ENCODE measurements at places on chromosomes 6 and 20.

DNA sequence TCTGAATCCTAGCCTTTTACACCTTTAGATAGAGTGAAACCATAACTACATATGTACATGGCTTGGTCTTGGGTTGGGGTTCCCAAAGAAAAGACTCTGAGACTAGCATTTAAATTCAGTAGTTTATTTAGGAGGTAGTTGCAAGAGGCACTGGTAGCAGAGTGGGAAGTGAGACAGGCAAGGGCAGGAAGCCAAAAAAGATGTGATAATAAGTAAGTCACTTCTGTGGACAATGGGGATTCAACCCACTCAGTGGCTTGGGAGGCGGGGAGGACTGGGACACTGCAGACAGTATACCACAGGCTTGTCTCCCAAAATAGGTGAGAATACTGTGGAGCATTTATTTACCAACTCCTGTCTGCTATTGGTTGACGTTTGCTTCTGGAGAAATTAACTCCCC is 131.9 kb downstream of the SLC24A3 start:
- no peak for DNase-seq

DNA sequence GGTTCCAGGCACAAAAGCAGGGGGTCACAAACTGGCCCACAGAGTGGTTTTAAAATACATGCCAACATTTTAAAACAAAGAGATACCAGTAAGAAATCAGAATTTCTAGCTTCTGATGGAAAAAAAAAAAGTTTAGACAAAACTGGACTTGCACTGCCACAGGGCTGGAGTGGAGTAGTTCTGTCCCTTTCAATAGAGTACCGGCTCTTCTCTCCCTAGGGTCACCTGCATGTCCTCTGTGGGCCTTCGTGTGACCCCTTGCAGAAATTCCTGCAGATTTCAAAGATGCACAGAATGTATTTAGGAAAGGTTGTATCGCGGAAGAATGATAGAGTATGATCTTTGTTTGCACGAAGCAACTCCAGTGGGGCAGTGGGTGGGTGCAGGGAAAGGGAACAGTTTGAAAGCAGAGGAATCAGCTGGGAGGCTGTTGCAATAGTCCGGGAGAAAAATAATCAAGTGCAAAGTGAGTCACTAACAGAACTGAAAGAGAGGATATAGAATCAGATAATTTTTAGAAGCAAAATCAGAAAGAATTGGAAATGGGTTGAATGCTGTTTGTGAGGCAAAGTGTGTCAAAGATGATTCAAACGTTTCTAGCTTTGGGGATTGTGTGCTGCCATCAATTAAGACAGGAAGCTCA is 97.3 kb upstream of the STXBP5 start:
- DNase-seq = no peak

- no peak for DNase-seq
These were observed 511 bp upstream of the CLIC1 start for GRCh38 chr6:31736768-31737314.

DNA sequence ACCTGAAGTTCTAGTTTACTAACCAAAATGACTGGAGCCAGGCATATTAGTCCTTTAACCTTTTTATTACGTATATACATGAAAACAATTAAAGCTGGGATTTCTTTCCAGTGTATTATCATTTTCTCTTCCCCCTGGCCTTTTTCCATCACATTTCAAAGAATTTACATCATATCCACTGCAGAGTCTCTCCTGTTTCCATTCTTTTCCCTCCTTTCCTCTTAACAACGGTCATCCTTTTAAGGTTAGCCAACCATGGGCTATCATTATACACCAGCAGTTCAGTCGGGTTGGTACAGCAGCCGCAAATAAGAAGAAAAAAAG is 104.6 kb downstream of the TFAP2A start:
- DNase-seq = no peak

GRCh38 chr6:87341899-87342298 is 2.7 kb upstream of the C6orf163 start:
- DNase-seq = no peak

- DNase-seq = no peak
These were observed 73.6 kb downstream of the MDGA1 start for GRCh38 chr6:37624121-37624520.

- DNase-seq = no peak
These were observed 658.8 kb upstream of the CHD6 start for GRCh38 chr20:42276718-42277602.

DNA sequence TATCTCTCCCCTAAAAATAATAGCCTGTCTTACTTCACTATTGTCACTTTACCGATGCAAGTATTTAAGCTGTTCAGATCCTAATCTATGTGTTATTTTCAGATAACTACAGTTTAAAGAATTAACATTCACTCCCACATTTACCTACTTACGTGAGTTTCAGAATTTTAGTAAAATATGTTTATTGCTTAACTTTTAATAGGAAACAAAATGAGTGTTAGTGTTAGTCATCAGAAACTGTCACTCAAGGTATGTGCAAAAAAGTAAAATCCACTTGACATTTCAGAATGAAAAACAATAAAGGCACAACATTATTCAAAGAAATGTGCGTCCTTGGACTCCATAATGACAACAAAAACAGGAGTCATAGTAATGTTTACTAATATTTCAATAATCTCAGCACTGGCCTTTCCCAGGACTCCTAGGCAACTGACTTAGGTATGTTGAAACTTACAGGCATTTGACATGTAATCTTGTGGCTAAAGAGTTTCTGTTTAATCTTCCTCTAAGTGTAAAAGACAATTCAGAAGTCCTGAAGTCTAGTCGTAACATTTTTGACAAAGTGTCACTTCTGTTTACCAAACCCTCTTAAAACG is 4.5 kb downstream of the ATXN1 start:
- DNase-seq = no peak

- DNase-seq = no peak
These were observed 64.0 kb downstream of the ARHGAP18 start for GRCh38 chr6:129645830-129646579.

DNA sequence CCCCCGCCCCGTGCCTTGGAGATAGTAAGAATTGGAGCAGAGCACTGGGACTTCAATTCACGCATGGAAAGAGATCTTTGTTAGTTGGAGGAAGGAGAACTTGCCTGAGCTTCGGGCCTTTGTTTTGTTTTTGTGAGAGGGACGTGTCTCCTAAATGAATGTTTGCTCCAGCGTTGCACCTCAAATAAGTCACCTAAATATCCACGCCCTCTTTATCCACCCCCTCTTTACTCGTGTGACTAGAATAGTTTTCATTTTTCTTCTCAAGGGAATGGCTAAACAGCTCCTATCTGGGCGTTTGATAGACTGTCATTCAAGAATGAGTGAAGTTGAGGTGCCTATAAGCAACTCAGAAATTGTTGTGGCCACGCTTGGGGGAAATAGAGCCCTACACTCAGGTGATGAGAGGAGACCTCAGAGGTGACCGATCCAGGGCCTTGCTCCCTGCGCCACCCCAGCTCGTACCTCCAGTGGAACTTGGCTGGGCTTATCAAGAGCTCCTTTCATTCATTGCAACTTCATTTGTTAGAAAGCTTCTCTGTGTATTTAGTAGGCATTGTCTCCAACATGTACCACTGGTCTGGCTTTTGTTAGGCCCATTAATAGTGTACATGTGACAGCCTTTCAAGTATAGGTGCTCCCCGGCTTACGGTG is 861 bp downstream of the PCMTD2 start:
- DNase-seq = no peak

GRCh38 chr6:106617857-106618256 is 11.4 kb downstream of the RTN4IP1 start:
- no peak for DNase-seq

DNA sequence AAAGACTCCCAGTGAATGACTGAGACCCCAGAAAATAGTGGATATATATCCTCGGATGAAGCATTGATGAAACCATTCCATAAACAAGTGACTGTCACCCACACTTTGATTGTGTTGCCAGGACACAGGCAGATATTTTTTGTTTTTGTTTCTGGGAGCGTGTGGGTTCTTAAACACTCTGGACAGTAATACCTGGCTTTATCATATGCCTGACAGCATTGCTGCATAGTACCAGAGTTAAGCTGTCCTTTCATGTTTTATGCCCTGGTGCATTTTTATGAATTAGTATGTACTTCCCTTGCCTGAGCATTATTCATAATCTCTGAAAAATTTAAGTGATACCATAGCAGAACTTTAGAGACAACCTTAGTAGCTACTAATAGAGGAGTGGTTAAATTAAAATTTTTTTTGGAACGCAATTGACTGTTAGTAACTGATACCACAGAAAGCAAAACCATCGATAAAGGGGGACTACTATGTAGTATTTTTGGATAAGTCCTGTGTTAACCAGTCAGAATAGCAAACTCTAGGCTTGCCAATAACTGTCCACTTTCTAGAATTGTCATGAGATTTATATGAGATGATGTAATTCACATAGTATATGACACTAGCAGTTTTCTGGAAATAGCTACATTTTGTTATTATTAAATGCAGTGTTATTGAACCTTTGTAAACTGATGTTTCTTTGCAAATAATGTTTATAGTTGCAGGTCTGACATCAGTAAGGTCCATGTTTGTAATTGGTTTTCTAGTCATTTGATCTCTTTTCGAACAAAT is 30.4 kb downstream of the SENP6 start:
- DNase-seq = no peak

GRCh38 chr20:50309280-50309763 is 118.7 kb downstream of the CEBPB start:
- no peak for DNase-seq

GRCh38 chr6:3336066-3336786 is 77.5 kb downstream of the PSMG4 start:
- no peak for DNase-seq

- DNase-seq = no peak
These were observed 219.8 kb downstream of the HIVEP2 start for GRCh38 chr6:142725024-142725770.

DNA sequence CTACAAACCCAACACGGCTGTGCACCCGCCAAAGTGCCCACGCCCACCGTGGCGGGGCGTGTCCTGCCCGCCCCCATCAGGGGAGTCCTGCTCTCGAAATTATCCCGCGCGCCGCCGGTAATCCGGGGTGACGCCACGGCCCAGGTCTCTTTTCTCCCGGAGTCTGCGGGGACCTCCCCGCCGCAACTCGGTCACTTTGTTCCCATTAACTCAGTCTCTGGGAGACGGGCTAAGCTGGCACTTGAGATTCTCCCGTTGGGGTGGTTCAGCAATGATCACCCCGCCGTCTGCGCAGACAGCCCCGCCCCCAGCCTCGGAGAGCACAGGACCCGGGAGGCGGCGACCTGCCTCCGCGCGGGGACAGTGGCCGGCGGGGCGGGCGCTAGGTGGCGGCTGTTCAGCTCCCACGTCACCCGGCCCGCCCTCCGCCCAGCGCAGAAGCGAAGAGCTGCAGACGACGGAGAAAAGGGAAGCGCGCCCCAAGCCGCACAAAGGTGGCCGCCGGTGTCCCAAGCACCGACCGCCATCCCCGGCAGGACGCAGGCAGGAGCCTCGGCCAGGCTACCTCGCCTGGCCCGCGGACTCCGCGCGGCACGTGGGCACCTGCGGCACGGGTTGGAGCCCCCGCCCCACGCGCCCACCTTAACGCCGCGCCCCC is 31.5 kb downstream of the SF3B5 start:
- DNase-seq = peak; percentile 74

- no peak for DNase-seq
These were observed 241.8 kb upstream of the SULF2 start for GRCh38 chr20:48026981-48027592.

DNA sequence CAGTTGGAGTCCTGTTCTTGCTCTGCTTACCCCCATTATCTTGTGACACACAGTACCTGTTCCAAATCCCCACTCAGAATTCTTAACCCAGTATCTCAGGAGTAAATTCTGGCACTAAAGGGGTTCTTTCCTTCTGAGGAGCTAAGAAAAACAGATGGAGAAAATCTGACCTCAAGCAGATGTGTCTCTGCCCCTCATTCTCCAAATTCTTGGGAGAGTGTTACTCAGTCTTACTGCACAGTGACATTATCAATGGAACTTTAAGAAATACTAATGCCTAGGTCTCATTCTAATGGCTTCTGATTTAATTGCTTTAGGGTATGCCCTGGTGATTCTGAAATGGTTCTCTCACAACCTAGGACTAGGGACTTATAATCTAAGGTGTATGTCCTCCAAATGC is 40.6 kb upstream of the PTPRK start:
- DNase-seq = no peak

DNA sequence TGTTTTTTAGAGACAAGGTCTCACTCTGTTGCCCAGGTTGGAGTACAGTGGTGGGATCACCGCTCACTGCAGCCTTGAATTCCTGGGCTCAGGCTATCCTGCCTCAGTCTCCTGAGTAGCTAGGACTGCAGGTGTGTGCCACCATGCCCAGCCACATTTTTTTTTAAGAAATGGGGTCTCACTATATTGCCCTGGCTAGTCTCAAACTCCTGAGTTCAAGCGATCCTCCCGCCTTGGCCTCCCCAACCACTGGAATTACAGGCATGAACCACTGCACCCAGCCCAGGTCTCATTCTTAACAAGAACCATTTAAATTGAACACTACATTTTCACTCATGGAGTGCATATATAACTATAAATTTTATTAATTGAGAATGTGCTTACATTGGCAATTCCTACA is 20.5 kb downstream of the RPF2 start:
- no peak for DNase-seq

Measured in GM12864 (cell line).